Fibroblast of lung (primary cell): ENCODE measurements at places on chromosomes 6 and 20. TPM values are rescaled to one million over a fixed set of nuclear protein-coding genes. Genes with fewer than 3 reads are reported as not detected.

DNA sequence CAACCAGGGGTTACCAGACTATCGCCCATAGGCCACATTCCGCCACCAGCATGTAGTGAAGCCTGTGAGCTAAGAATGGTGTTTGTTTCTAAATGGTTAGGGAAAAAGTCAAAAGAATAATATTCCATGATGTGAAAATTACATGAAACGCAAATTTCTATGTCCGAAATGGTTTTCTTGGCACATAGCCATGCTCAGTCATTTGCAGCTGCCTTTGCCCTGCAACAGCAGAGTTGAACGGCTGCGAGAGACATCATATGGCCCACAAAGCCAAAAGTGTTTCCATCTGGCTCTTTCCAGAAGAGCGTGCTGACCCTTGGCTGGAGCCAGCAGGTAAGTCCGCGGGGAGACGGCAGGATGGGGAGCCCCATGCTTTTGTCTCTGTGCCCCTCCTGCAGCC is 60.7 kb downstream of the FAM120B start:
- peaks cover 2% of the 10 kb centered on the region for H3K36me3 ChIP-seq
- no peak overlapping the region for H3K27ac ChIP-seq
- H3K4me3 ChIP-seq = no peak overlapping the region
- H3K27me3 ChIP-seq = no peaks in the 10 kb centered on the region
- H3K4me1 ChIP-seq = no peaks in the 10 kb centered on the region

DNA sequence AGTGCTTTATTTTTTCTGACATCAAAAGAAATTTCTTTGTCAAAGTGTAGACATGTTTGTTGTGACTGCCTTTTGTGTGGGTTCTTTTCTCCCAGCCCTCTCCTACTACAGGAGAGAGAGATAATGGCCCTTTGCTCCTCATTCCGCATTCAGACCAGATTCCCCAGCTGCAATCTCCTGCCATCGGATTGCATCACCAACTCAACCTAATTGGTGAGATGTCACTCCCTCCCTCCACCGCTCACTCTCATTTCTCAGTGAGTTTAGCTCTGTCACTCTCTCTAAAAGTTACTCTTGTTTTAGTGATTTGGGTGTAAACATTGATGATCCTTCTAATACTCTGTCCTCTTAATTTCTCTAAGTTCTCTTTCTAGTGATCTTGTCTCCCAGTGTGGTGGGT is 22.7 kb downstream of the UTRN start:
- no peak for DNase-seq
- no peak overlapping the region for H3K27ac ChIP-seq
- H3K27me3 ChIP-seq = no peaks in the 10 kb centered on the region
- H3K4me3 ChIP-seq = no peak overlapping the region
- H3K4me1 ChIP-seq = peaks cover 4% of the 10 kb centered on the region

The FOXA2 gene
- polyA plus RNA-seq = not detected in 2 replicates

The CLIC5 gene
- polyA plus RNA-seq = 0.03 TPM in 1 of 2 replicates, not detected in the other

The MOXD1 gene
- 65.1 and 100 TPM in 2 replicates for polyA plus RNA-seq

DNA sequence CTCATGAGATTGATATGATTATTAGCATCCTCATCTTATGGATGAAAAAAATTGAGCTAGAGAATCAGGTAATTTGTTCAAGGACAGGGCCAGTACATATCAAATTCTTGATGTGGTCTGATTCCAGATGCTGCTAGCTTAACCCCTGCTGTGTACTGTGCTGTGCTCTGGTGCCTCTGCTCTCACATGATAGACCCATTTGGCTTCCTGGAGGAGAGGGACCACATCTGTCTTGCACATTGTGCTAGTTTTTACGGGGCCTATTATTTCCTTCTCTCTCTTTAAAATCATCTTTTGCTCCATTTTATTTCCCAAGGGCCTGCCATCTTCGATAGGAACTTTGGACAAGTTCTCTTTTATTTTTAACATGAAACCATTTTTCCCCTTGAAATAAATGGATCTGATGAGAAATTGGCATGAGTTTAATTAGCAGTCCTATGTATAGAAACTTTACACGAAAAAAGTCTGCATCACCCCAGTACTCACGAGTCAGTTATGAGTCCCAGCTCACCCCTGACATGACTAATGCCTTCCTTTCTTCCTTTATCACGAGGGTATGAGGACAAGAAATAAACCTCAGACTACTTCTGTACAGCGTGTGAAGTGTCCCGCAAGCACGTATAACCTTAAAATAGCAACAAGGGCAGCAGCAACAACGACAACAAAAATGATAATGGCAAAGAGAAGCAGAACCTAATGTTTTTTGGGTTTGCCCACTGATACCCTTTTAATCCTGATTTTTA is 26.5 kb downstream of the CD109 start:
- peaks cover 2% of the 10 kb centered on the region for H3K36me3 ChIP-seq
- DNase-seq = peak; percentile 73
- peak overlapping the region; percentile 76 for H3K27ac ChIP-seq
- H3K4me1 ChIP-seq = peaks cover 5% of the 10 kb centered on the region
- no peak overlapping the region for H3K4me3 ChIP-seq

DNA sequence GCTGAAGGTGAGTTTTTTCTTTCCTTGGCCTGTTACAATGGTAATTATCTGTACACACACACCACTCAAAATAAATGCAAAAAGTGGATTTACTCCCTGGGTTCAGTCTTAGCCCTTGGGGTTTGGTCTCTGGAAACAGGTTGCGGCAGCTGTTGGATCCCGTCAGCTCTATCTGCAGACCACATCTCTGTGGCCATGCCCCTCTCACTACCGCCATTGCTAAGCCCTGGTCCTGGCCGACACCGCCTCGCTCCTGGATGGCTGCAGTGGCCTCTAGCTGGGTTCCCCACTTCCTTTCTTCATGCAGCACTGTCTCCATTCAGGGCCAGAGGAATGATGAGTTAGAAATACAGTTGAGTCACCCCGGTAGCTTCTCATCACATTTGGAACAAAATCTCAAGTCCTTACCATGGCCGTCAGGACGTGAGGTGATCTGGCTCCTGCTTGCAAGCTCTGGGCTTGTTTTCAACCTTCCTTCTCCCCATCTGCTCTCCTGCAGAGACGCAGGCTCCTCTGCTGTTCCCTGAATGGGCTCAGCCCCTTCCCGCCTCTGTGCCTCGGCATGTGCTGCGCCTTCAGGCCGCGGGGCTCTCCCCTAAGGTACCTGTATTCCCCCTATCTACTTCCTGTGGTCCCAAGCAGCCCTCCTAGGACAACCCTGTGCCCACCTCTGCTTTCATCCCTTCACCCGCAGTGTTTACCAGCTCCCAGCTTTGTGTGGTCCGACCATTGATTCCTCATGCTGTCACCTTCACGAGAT is 38.0 kb downstream of the EFCAB8 start:
- no peaks in the 10 kb centered on the region for H3K36me3 ChIP-seq

The MYCT1 gene
- polyA plus RNA-seq = 0.08 TPM in 1 of 2 replicates, not detected in the other

The LPA gene
- polyA plus RNA-seq = not detected in 2 replicates

DNA sequence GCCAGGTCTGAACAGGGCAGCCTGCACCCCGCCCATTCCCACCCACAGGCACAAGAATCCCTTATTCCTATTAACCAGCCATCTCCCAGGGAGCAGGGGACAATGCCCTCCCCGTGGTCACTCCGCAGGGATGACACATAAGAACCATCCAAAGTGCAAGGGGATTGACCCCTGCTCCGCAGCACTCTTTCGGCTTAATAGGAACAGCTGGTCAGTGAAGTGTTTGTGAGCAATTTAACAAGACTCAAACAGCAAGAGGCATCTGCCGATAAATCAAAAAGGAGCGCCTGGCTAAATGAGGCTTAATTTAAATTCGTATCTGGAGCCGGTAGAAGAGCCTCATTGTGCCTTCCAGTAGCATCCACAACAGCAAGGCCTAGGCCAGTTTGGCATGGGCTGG is 389.4 kb downstream of the RNGTT start:
- no peaks in the 10 kb centered on the region for H3K27me3 ChIP-seq
- no peak overlapping the region for H3K27ac ChIP-seq
- DNase-seq = no peak
- no peaks in the 10 kb centered on the region for H3K36me3 ChIP-seq
- no peak overlapping the region for H3K4me3 ChIP-seq
- no peaks in the 10 kb centered on the region for H3K4me1 ChIP-seq
